Thyroid gland (tissue), 4 donors: ENCODE measurements at places on chromosomes 6 and 20.

- no peak for DNase-seq
Measured at GRCh38 chr6:4102687-4103244, 23.8 kb upstream of the FAM217A start.

- DNase-seq, result no peak
Measured at GRCh38 chr6:148465011-148465335, 122.3 kb downstream of the SASH1 start.

- DNase-seq, result no peak
Measured at GRCh38 chr6:143264986-143265764, 185.3 kb downstream of the ADAT2 start.

GRCh38 chr6:112007805-112008204, 46.1 kb upstream of the CCN6 start:
- no peak for DNase-seq

DNA sequence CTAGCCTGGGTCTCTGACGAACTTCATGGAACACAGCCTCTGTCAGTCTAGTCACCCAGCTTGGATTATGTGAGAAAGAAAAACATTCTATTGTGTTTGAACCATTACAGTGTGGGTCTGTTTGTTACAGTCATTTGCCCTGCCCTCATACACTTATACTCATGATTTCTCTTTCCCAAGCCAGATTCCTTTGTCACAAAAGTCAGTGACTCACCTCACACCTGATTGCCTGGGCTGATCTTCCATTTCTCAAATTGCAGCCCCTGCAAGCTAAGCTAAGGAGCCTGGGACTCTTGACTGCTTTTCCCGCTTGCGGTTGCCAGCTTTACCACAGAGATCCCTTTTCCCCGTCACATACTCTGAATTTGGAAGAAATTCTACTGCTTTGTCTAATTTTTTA, 395.9 kb downstream of the SAMD5 start:
- no peak for DNase-seq

DNA sequence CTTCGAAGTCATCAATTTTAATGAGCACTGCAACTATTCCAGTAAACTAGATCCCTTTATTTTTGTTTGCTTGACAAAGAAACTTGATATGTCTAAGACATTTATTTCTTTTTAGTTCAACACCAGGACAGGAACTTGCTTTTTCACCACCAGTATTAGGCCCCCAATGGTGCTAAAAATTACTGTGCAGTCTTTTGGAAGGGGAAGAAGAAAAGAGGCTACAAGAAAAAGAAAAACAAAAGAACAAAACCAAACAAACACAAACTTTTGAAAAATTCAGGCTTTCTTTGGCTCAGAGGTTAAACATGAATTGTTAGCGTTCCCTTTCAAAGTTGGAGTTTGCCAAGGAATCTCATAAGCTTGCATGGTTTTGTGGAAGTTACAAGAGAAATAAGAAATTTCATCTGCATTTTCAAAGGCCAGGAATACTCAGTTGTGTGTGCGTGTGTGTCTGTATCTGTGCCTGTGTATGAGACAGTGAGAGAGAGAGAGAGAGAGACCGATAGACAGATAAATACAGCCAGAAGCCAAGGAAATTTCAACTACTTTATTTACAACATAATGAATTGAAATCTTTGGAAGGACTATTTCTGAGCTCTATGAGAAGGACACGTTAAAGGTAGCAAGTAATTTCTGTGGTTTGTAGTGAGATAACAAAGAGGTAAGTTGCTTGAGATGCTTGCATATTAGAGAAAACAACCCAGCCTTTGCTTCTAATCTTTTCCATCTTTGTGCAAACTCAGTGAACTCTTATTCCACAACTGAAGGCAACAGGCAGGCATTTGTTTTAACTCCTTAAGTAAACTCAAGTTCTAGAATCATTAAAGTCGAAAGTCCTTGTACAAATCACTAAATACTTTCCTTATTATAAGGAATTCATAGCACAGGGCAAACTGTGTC, 171.0 kb upstream of the CITED2 start:
- DNase-seq, result no peak

GRCh38 chr20:38447251-38447661, 12.1 kb upstream of the SNHG17 start:
- DNase-seq, result no peak

GRCh38 chr20:62052842-62053464, 12.7 kb downstream of the TAF4 start:
- DNase-seq, result no peak

GRCh38 chr6:34544776-34545471, 11.2 kb downstream of the SPDEF start:
- DNase-seq, result no peak
